Activated T-helper 1 cell treated with anti-CD3 and anti-CD28 coated beads, Interleukin-2, amount 50 U/mL, for 16 hours (primary cell): ENCODE measurements at places on chromosomes 13 and 19.

DNA sequence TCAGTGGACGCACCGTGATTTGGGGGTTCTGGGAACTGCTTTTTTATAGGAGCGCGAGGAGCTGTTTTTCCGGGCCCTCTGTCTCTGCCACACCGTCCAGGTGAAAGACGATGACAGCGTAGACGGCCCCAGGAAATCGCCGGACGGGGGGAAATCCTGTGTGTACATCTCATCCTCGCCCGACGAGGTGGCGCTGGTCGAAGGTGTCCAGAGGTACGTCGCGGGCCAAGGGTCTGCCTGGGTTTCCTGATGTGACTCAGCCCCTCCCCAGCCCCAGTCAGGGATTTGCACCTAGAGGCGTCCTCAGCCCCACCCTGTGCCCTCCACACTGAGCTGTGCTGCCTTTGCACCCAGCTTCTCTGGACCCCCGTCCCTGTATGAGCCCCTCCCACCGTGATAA, 136.2 kb upstream of the MCF2L start:
- no peak for DNase-seq

GRCh38 chr13:65473196-65473595, 1756.9 kb downstream of the PCDH9 start:
- no peak for DNase-seq

- DNase-seq, result no peak
Measured at GRCh38 chr19:35619290-35619923, 6.9 kb downstream of the HAUS5 start.

DNA sequence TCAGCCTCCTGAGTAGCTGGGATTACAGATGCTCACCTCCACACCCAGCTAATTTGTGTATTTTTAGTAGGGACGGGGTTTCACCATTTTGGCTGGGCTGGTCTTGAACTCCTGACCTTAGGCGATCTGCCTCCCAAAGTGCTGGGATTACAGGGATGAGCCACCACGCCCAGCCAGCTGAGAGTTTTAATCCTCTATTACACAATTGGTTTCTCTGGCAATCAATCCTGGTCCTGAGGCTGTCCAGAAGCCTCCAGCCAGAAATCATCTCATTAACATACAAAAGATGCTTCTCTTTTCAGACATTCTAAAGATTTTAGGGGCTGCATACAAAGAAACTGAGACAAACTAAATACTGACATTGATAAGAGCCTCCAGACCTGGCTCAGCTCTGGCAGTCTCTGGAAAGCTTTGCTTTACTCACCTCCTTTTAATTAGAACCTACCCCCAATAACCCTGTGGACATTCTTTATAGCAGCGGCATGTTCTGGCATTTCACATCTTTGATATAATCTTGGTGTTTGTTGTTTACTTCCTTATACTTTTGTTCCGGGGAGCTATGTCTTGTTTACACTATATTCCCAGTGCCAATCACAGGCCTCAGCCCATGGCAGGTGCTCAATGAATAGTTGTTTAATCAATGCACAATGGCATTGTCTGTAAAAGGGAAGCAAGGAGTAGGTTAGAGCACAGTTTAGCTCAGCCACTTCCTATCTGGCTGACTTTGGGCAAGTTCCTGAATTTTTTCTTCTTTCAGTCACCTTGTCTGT, 4.1 kb upstream of the ZNF724 start:
- DNase-seq, result no peak

- DNase-seq, result no peak
Measured at GRCh38 chr19:6828698-6829633, 56.5 kb downstream of the VAV1 start.

DNA sequence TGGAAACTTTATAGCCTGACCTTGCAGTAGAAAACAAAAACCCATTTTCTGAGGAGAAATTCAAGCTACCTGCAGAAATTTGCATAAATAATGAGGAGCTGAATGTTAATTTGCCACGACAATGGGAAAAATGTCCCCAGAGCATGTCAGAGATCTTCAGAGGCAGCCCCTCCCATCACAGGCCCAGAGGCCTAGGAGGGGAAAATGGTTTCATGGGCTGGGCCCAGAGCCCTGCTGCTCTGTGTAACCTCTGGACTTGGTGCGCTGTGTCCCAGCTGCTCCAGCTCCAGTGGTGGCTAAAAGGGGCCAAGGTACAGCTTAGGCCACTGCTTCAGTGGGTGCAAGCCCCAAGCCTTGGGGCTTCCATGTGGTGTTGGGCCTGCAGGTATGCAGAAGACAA, 257.9 kb downstream of the NHLRC3 start:
- no peak for DNase-seq

DNA sequence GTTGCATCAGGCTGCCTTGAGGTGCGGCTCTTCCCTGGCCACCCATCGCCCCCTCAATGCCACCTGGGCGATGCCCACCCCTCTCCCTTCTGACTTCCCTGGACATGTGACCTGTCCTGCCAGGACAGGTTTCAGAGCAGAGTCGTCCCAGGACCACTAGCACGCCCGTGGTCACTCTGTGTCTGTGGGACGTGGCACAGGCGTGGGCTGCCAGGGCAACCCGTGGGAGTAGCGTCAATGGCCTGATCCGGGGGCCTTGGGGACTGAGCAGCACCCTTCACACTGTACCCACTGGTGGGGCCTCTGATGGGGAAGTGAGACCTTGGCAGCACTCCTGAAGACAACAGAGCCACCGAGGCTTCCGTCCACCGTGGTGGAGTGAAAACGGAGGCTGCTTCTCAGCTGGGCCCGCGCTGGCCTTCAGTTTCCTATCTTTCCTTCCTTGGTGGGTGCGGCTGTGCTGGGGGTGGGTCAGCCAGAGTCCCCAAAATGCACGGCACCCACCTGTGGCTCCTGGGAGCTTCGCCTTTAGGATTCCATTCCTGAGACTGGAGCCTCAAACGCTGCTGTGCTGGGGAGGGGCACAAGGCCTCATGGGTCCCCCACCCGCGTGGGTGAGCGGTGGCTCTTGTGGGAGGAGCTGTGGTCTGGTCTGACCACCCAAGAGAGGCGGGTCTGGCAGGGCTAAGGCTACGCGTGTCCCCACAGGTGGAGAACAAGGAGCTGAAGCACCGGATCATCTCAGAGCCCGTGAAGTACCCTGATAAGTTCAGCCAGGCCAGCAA, 26.7 kb upstream of the TMEM255B start:
- no peak for DNase-seq

- no peak for DNase-seq
Measured at GRCh38 chr19:41701401-41702075, 6.9 kb upstream of the CEACAM5 start.

DNA sequence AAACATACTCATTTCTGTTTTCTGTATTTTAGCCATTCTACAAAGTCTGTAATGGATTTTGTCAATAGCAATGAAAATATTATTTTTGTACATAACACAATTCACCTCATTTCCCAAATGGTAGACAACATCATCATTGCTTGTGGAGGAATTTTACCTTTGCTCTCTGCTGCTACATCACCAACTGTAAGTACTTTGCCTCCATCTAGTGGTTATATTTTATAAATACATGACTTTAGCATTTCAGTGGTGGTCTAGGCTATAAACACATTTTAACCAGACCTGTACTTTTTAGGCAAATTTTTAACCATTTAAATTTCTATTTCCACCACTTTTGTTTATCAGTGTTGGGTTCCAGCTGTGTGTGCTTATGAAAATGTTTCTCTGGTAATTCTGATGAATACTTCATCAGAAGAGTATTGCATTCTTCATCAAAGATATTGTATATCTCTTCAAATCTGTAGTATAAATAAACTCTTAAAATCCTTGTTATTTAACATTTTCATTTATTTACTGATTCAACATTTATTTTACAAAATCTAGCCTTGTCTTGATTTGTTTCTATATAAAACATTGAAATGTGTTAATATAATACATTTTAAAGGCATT, 222.4 kb downstream of the NBEA start:
- no peak for DNase-seq
